HEK293T (cell line): ENCODE measurements at places on chromosomes 1 and 21.

DNA sequence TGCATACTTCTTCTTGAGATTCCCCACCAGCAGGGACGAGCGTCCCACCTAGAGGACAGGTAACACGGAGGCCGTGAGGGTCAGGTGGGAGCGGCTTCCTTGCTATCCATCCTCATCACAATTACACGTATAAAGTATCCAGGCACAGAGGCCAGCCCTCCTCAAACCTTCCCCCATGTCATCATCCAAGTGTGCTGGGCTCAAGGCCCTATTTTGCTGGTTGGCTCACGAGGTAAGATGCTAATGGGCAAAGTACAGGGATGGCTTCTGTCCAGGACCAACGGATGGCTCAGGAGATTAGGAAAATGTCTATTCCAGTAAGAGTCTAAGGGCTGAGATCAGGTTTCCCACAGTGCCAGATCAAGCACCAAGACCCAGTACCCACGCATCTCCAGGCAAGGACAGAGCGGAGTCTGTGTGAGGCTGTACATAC lies 11.5 kb upstream of the A3GALT2 start:
- no peak for DNase-seq

GRCh38 chr1:156493154-156493631 lies 7.4 kb downstream of the MEF2D start:
- DNase-seq, result no peak

DNA sequence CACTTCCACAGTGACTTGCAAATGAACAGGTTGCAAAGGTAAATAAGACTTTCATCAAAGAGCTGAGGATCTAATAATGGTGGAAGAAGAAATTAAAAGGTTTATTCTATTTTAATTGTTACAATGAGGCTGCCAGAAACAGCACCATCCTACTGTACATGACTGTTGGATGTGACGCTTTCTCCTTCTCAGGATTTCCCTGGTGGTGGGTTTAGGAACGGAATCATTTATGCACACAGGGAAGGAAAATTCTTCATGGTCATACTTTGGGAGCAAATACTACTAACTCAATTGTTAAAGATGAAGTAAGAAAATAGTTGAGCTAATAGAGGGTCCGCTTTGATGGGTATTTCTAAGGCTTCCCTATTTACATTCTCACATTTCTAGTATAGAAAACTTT lies 22.2 kb upstream of the LYPLAL1 start:
- DNase-seq, result no peak

- DNase-seq, result no peak
Measured at GRCh38 chr1:23422241-23422877, 2.2 kb downstream of the TCEA3 start.

DNA sequence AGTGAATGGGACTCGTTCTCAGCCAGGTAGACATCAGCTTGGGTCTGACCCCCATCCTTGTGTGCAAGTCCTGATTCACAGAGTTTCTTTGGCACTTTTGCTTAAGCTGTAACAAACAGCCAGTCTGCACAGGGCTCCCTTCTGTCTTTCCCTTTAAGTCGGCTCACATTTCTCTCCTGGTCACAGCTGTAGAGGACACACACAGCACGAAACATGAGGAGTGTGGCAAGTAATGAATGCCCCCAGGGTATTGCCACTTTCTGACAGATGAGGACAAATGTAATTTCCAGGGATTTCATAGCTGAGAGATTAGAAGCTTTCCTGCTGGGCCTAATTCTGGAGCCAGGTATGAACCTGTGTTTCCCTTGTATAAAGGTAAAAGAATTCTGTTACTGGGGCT lies 423.5 kb downstream of the KIF26B start:
- no peak for DNase-seq

GRCh38 chr1:166383635-166384346 lies 217.0 kb upstream of the FAM78B start:
- no peak for DNase-seq

- no peak for DNase-seq
Measured at GRCh38 chr21:14957836-14958235, 107.0 kb downstream of the NRIP1 start.
